ENCODE measurements at places on chromosomes 2 and 18. TPM values are rescaled to one million over a fixed set of nuclear protein-coding genes. Genes with fewer than 3 reads are reported as not detected.
A peak's percentile ranks its signal among the peaks of the same experiment; 100 is the strongest.

GRCh38 chr2:27705851-27706622, 42.3 kb downstream of the SLC4A1AP start:
- DNase-seq, result no peak

DNA sequence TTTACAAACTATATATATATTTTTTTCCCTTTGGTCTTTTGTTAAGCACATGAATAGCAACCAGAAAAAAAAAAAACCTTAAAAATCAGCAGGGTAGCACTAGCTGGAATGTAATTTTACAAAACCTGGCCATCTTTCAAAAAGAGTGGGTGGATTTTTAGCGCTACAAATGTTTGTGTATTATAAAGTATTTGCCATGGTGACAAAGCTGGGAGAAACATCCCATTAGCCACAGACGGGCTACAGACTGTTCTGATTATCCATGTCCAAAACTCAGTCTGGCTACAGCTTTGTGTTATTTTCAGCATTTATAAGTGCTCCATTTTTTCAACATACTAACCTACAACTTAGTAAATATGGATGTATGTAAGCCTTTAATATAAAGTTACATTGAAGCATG, 249.5 kb upstream of the TANK start:
- DNase-seq, result no peak

- no peak for DNase-seq
Observed at GRCh38 chr18:71849407-71849806, 694.7 kb downstream of the CBLN2 start.

- DNase-seq, result no peak
Observed at GRCh38 chr2:222239945-222240675, 58.7 kb downstream of the PAX3 start.

DNA sequence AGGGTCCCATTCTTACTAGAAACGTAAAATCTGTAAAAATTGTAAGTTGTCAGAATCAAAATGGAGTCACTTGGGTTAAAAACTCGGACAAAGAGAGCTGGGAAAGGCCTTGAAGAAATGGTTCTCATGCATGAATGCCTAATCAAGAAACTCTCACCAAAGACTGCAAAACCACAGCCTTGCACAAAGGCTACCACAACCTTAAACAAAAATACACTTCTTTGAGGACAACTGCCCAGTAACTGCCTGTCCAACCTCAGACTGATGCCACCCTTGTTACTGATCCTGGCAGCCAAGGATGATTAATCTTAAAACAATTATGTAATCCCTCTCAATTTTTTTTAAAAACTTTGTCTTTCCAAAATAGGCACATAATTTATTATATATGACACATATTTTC, 299.3 kb downstream of the CCDC85A start:
- DNase-seq, result no peak

DNA sequence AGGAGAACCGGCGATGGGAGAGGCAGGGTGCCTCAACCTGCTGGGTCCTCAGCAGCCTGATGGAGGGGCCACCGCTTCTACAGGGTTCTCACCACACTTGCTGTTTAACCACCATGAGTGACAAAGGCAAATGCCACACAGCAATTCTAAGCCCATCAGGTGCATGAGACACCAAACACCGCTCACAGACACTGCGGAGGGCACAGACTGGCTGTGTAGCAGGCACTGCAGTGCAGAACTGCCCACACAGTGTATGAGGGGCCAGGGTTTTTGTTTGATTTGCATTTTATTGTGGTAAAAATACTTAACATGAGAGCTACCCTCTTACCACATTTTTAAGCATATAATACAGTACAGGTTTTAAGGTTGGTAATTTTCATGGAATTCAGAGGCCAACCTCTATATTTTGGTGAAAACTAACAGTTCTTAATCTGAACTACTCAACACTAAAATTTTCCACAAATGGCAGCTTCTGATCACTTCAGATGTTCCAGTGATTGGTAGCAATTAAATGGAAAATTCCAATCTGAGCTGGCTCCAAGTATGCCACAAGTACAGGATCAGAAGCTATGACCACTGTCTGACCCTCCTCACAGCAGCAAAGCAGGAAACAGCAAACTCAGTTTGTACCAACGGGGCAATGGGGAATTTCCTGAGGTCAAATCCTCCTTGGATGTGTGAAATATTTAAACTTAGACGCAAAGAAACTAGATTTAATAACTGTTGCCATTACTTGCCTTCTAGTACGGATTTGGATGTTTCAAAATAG, 67.7 kb downstream of the FAM210A start:
- no peak for DNase-seq

DNA sequence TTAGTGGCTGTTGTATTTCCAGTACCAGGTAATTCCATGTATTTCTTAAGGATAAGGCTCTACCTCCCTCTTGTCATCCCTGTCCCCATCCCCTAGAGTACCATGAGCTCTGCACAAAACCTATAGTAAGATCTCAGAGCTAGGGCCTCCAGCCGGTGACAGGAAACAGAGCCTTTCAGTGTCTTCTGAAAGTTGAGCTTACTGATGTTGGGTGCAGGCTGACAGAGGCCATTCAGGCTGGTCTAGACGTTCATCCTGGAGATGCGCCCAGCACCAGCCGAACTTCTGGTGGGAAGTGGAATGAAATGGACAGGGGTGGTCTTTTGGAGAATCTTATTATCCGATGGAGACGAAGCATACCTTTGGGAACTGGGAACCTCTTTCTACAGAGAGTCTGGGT, 16.7 kb upstream of the LYPD6B start:
- DNase-seq, result no peak

DNA sequence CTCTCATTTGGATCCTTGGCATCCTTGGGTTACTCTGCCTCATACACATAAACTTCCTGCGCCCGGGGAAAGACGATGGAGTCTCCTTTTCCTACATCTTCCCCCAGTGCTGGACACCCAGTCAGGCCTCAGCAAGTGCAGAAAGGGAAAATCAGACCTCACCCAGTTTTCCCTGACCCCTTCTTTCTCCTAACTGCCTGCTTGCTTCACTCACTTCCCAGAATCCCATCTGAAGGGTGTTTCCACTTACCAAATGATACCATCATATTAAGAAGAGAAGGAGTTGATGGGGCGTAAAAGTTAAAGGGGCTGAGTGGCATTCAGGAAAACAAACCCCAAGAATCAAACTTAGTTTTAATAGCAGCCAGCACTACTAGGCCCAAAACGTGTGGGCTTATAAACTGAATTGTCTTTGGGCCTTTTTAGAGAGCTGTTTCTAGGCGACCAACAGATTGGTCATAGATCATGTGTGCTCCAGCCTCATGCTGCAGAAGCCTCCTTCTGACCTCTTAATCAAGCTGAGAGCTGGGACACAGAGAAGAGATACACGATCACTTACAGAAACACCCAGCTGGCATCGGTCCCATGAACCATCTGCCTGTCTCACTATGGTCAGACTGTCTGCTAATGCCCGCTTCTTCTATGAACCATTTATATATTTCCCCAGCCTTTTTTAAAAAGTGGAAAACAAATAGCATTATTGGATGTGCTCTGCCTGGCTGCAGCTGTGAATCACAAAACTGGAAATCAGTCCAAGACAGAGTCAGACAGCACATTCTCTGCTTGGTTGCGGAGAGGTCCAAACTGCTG, 165.7 kb upstream of the SLC14A2 start:
- peak; percentile 36 for DNase-seq

DNA sequence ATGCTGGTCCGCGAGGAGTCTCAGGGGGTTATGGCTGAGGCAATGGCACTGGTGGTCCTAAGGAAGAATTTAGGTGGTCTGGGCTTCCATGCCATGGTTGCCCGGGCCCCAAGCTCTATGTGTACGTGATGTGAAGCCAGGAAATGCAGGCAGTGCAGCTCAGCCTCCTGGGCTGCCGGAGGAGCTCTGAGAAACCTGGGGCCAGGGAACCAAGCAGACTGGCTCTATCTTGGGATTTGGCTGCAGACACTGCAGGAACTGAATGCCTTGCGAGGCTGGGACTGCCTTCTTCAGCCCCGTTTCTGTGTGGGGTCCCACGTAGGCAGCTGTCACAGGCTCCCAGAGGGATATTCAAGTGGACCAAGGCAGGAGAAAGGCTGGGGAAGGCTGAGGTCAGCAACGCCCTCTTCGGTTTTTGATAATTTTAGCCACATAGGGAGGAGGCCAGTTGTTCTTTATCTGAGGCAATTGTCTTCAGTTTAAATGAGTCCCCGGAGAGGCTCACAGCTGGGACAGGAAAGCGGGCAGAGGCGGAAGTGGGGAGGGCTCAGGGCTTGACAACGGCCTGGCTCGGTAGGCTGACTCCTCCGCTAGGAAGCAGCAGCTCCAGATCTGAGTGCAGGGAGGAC, 77.7 kb downstream of the RHOB start:
- no peak for DNase-seq

- no peak for DNase-seq
Observed at GRCh38 chr2:201890453-201890852, 84.1 kb downstream of the CDK15 start.

The SH2D6 gene
- total RNA-seq, result not detected

The ASPRV1 gene
- 1.1 TPM for total RNA-seq

The RAB6D gene
- total RNA-seq, result 0.12 TPM

The FLACC1 gene
- total RNA-seq, result 2.1 TPM

The TANK gene
- 102 TPM for total RNA-seq
